CD4-positive, alpha-beta T cell treated with Interleukin-2 at 100 ng/mL for 4 hours (primary cell): ENCODE measurements at places on chromosomes 12 and 14.

DNA sequence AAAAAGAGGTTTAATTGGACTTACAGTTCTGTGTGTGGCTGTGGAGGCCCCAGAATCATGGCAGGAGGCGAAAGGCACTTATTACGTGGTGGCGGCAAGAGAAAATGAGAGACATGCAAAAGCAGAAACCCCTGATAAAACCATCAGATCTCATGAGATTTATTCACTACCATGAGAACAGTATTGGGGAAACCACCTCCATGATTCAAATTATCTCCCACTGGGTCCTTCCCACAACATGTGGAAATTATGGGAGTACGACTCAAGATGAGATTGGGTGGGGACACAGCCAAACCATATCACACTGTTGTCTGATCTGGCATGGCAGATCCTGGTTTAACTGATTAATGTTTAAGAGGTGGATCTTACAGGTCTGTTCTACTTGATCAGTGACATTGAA is 5.6 kb downstream of the DDX47 start:
- no peak for DNase-seq

GRCh38 chr14:71399057-71399487 is 491.8 kb downstream of the PCNX1 start:
- DNase-seq: peak; percentile 60

DNA sequence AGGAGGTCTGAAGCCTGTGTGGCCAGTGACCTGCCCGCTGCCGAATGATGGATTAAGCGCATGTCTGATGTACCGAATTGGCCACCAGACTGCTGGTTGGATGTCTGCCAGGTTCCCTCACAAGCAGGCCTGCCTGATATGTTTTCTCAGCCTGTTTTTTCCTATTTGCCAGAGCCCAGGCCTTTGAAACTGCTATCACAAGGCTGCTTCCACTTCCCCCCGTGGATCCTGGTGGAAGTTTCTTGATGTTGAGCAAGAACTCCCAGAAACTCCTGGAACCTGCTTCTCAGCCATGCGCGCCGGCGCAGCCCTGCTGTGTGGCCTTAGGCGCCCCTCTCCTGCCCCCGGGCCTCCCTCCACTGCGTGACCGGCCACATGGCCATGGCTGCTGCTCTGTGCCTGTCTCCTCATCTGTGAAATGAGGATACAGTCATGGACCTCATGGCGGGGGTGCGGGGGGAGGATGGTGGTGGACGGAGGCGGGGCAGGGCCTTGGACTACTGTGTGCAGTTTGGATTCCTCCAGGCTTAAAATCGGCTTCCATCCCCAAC is 56.6 kb downstream of the CALM1 start:
- DNase-seq: no peak

DNA sequence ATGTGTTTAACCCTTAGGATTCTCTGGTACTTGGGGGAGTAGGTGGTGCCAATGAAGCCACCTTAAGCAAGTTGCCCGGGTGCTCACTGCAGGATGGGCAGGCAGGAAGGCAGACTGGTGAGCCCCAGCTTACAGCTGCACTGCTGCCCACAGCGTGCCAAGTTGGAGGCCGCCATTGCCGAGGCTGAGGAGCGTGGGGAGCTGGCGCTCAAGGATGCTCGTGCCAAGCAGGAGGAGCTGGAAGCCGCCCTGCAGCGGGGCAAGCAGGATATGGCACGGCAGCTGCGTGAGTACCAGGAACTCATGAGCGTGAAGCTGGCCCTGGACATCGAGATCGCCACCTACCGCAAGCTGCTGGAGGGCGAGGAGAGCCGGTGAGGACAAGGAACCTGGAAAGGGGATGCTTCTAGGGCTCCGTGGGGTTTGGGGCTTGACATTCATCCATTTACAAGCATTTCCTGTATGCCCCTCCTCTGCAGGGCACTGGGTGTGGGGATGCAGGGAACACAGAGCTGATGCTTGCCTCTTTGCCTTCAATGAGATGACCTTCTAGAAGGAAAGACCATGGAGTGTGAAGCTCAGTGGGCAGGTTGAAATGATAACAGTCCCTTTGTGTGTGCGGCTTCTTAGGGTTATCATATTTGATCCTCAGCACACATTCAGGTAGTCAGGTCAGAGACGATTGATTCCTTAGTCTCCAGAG is 12.4 kb downstream of the KRT7 start:
- DNase-seq: no peak

DNA sequence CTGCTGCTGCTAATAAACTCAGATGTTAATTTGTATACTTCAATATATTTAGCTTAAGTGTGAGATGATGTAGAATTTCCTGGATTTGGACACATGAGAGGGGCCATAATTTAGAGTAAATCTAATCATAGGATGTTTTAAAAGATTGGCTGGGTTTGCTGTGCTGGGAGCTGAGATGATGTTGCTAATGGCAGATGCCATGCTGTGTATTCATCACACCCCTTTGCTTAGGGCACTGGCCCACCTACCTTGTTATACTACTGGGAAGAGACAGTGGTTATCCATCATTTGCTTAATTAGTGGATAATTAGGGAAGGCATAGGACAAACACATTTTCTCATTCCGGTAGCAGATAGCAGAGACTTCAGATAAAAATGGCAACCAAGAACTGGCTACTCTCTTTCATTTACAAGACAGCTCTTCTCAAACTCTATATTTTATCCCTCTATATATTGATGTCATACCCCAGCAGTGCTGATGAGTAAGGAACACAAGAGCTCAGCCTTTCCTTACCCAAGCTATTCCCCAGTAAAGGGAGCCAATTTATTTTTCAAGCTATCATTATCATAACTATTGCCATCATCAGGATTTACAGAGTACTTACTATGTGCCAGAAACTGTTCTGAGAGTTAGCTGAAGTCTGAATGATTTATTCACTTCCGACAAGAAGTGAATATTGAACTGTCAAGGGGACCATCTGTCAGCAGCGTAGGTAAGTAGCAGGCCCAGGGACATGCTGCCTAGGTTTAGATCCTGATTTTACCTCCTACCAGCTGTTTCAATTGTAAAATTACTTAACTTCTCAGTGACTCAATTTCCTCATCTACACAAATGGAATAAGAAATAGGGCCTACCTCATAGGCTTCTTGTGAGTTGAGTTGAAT is 204.6 kb upstream of the FLRT2 start:
- no peak for DNase-seq

GRCh38 chr12:90106568-90106967 is 397.9 kb upstream of the ATP2B1 start:
- DNase-seq: no peak

DNA sequence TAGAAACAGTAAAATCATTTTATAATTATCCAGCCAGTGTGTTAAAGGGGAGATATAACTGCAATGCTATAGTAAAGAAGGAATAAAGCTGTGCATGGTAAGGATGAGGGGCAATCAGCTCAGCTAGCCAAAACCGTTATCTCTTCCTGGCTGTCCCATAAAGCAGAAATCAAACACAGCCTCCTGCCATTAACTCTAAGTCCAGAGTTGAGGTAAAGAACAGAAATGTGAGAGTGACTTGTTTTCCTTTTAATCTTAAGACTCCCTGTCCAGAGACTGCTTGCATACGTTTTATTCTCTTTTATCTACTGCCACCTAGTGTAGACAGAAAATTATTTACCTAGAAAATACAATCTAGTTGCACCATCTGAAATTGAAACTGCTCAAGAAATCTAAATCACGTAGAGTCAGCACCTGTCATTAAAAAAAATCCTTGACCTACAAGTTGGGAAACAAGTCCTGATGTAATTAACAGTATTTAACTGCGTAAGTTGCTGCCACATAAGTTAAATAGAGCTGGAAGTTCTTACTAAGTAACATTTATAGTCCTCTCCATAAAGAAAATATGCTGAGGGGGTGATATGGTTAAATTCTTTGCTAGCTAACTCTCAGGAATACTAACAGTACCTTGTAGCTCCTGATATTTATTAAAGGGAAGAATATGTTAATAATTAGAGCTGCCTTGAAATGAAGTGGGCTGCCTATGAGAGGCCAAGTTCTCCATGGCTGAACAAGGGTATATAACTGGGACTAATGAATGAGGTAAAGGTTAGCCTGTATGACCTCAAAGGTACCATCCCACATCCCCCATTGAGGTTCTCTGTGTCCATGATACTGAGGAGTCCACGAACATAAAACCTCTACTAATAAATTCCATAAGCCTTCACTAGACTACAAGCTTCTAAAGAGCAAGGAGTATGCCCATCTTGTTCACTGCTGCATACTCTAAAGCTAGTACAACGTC is 62.7 kb downstream of the GALNT4 start:
- DNase-seq: peak; percentile 68
